NCI-H526 treated with DMSO at 0.1 percent for 48 hours (cell line): ENCODE measurements at places on chromosomes 16 and 17.
A peak's percentile ranks its signal among the peaks of the same experiment; 100 is the strongest.

DNA sequence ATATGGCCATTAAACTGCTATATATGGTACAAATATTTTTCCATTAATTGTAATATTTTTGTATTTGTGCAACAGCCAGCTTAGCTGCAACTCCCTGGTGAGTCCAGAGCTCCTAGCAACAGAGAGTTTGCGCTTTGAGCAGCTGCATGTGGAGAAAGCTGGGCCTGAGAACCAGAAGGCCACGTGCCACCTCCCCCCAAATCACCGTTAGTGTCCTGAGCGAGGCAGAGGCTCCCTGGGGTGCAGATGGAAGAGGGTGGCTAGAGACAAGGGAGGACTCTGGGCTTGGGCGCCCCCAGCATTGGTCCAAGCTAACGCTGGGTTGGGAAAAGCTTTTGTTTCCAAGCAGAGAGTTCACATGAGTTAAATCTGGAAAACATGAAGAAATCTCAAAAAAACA lies 41.6 kb downstream of the HSBP1 start:
- no peak for DNase-seq

DNA sequence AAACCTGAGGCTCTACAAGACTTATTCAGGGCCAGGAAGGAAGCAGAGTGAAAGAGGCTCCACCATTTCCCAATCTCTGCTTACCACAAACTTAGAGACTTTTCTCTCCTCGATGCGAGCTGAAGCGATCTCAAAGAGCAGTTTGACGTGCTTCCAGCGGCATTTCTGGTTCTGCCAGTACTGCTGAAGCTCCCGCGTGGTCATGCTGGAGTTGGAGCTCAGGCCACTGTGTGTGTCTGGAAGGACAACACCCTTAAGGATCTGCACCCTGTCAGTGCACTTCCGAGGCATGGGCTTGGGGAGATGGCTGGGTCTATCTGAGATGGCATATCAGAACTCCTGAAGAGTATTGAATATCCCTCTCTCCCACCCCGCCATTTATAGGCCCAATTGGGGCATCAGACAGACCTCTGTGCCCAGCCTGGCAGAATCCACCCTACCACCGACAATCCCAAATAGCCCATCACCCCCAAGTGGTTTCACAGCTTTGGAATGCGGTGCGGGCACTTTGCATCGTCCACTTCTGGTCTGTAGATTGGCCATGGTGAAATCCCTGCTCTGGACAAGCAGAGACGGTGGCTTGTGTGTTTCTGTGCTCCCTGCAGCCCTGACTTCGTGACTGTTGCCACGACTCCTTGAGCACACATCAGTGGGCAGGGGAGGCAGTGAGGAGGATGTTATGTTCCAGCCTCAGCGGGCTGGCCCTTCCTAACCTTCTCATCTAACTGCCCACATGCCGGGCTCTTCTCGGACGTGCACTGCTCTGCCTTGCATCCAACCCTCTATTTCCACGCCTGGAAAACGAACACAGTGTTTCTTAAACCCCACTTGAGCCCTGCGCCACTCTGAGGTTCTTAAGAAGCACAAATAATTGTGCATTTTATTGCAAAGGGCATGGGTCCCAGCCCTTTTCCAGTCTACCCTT lies 5.2 kb downstream of the SNX20 start:
- DNase-seq, result no peak

- DNase-seq, result no peak
Observed at GRCh38 chr17:79617740-79618382, 7.0 kb upstream of the RBFOX3 start.

GRCh38 chr17:81322271-81323082 lies 27.4 kb upstream of the SLC38A10 start:
- DNase-seq, result no peak

GRCh38 chr16:25034911-25035310 lies 19.7 kb upstream of the ARHGAP17 start:
- DNase-seq, result no peak

- no peak for DNase-seq
Observed at GRCh38 chr16:1407753-1408152, 6.8 kb downstream of the UNKL start.

- no peak for DNase-seq
Observed at GRCh38 chr17:64296246-64296645, 33.2 kb upstream of the TEX2 start.

DNA sequence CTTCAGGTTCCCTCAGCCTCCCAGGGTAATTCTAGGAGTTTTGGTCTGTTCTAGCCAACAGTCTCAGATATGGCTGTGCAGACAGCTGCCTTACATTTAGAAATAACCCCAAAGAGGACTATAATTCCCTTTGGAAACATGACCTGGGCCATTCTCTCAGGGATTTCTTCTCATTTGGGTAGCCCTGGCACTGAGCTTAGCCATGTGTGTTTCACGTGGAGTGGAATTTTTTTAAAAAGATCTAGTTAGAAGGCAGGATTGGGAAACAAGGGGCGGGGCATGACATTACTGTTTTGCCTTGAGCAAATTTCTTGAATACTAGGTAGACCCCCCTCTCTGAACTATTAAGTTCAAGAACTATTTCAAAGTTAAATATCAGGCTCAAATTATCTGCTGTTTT lies 29.6 kb upstream of the MRC2 start:
- DNase-seq, result no peak

- DNase-seq, result no peak
Observed at GRCh38 chr17:62692159-62692651, 64.7 kb downstream of the MRC2 start.

DNA sequence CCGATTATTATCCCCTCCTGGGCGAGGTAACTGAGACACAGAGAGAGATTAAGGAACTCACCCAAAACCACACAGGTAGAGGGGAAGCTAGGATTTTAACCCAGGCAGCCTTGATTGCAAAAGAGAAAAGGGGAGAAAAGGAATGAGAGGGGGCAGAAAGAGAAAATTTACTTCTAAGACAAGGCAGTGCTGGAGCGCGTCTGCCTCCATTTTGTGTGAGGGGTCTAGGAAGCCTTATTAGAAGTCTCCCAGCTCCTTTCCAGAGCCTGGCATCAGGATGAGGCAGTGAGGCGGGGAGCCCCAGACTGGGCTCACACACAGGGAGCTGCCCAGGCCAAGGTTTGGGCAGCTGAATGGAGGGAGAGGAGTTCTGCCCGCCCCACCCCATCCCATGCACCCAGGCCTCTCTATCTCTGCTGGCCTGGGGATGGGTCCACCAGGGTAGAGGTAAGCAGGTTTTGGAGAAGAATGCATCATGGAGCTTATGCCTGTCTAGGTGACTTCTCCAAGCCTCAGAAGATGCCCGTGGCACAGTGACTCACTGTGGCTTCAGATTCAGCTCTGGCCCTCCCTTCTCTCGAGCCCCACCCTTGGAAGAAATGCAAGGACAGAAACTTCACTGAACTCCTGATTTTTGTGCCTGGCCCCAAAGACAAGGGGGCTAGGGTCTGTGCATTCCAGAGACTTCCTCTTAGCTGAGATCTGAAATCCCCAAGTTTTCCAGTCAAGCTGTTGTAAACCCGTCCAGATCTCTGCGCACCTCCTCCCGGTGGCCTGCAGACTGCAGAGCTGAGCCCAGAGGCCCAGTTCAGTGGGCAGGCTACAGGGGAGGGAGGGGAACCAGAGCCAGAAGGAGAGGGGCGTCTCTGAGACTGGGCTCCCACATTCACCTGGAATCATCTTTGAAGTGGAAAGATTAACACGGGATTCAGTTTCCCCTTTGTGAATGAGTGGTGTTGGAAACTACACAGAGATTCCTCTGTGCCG lies 95.1 kb upstream of the CDH5 start:
- DNase-seq, result no peak

GRCh38 chr17:41190328-41190727 lies 641 bp downstream of the KRTAP9-1 start:
- no peak for DNase-seq

DNA sequence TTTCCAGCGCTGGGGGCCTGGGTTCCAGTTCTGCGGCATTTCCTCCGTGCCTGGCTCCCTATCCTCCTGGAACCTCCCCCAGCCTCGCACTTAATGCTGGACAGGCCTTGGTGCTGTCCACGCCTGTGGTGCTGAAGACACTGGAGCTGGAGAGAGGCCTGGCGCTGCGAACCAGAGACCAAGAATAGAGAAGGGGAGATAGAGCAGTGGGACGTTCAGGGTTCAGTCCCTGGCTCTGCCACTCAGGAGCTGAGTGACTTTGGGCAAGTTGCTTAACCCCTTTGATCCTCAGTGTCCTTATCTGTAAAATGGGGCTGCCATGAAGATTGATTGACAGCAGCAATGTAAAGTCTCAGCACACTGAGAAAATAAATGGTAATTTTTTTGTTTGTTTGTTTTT lies 11.9 kb downstream of the SBK1 start:
- no peak for DNase-seq

GRCh38 chr17:10115536-10115932 lies 82.9 kb downstream of the GAS7 start:
- DNase-seq, result no peak

DNA sequence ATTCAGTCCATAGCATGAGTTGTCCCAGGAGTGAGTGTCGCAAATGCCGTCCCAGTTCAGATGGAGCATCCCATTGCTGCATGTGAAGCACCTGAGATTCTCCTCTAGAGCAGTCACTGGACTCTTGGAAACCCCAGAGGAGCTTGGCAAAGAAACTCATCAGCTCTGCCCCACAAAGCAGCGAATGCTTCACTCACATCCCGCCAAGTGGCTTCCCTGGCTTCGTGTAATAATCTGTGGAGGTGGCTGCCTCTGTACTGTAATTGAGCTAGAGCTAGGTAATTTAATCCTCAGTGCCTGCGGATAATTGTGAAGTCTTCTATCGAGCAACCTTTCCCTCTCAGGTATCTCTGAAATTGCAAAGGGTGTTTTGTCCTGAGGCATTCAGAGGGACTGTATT lies 107.1 kb downstream of the SNX29 start:
- no peak for DNase-seq

DNA sequence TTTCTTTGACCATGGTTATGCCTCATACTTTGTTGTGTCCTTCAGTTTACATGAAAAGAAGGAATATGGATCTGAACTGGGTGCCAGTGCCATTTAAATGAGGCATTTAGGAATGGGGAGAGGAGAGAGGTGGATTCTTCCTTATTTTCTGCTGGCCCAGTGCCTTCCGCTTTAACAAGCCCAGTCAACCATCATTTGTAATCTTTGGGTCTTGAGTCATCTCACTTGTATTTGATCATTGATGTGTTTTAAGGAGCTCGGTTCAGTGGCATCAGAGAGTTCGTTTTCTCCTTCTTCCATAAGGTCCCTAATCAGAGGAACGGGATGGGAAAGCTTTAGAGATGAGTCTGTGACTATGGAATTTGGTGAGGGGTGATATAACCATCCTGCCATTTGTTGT lies 334.9 kb downstream of the WWOX start:
- DNase-seq, result no peak

DNA sequence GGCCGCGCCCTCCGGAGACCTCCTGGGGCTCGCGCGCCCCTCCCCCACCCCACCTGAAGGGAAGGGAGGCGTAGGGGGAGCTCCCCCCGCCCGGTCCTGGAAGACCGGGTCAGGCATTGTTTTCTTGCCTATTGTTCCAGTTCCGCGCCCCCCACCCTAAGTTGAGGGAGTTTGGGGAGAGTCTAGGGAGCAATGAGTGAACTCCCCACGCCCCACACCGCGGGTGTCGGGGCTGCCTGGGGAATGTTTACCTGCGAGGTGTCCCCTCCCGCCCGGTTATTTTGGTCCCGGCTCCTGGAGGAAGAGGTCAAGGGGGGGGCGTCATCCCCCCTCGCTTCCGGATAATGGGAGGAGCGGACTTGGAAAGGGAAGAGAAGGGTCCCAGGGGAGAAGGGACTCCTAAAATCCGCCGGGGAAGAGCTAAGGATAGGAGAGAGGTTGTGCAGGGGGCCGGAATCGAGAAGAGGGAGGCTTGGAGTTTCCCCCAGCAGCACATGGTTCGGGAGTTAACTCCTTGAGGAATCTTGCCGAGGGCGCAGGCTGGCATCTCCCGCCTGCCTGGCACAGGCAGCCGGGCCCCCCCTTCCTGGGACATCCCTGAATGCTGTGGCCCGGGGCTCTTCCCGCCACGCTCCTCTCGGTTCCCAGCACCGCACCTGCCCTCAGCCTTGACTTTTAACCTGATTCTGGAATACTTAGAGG lies 881 bp downstream of the MLLT6 start:
- peak; percentile 46 for DNase-seq

- DNase-seq, result no peak
Observed at GRCh38 chr16:1974157-1975070, 2.6 kb downstream of the TBL3 start.

DNA sequence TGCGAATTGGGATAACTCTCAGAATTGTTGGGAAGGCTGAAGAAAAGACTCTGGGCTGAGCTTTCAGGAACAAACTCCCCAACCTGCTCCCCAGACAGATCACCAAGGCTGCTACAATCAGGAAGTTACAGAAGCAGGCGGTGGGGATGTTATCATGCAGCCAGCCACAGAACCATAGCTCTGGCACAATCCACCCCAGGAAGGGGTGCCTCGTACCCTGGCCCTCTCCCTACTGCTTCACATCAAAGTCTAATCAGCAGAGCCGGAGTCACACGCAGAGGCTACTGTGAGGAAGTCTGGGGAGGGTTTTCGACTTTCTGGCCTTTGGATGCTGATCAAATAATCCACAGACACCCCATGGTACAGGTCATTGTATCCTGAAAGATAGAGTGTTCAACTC lies 86.8 kb downstream of the NTN1 start:
- no peak for DNase-seq

DNA sequence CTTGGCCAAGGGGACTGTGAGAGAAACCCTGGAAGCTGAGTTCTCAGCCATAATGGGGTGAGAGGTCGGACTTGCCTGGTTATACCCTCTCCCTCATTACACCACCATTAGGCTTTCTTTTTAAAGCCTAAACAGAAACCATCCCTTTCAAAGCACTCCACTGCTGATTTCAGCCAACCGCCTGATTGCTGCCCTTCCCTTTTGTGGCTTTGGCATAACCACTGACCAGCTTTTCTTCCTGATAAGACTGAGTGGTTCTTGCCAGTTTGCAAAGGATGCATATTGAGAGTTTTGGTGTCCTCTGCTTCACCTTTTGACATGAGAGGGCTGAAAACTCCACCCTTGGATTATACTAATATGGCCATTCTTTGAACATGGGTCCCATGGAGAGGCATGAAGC lies 308.2 kb upstream of the GOT2 start:
- DNase-seq, result no peak

GRCh38 chr17:41724476-41725050 lies 9.9 kb downstream of the HAP1 start:
- peak; percentile 96 for DNase-seq

- no peak for DNase-seq
Observed at GRCh38 chr16:20726661-20727060, 15.0 kb downstream of the THUMPD1 start.
